A549 treated with CpdA at 1 μM for 4 hours (cell line): ENCODE measurements at places on chromosomes 6 and 20. TPM values are rescaled to one million over a fixed set of nuclear protein-coding genes. Genes with fewer than 3 reads are reported as not detected.

Gene ELOVL2
- 6.6 to 7.5 TPM (median 6.9 TPM) in 5 replicates for total RNA-seq

Gene POPDC3
- total RNA-seq, result 27.3 to 30.5 TPM (median 30.1 TPM) in 5 replicates

Gene OTOR
- not detected in 5 replicates for total RNA-seq

Gene LPIN3
- 8.7 to 13.0 TPM (median 10.4 TPM) in 5 replicates for total RNA-seq

Gene TNF
- 0.06 to 0.13 TPM (median 0.07 TPM) in 3 of 5 replicates, not detected in the others for total RNA-seq

Gene NRN1
- total RNA-seq, result 0.49 to 0.79 TPM (median 0.71 TPM) in 5 replicates

Gene PPP1R14C
- total RNA-seq, result 0.67 to 0.83 TPM (median 0.79 TPM) in 5 replicates

Gene BNIP5
- total RNA-seq, result not detected in 5 replicates

Gene ASIP
- not detected in 5 replicates for total RNA-seq

Gene PI16
- total RNA-seq, result not detected in 5 replicates

Gene SPATA25
- 0.34 to 0.87 TPM (median 0.70 TPM) in 5 replicates for total RNA-seq

Gene KIF25
- total RNA-seq, result 0.07 to 0.15 TPM in 2 of 5 replicates, not detected in the others

Gene BACH2
- 0.26 to 0.58 TPM (median 0.38 TPM) in 5 replicates for total RNA-seq

Gene CLVS2
- total RNA-seq, result 0.02 to 0.14 TPM (median 0.07 TPM) in 5 replicates

Gene COL9A1
- total RNA-seq, result 0.07 to 0.09 TPM in 2 of 5 replicates, not detected in the others

Gene RCAN2
- not detected in 5 replicates for total RNA-seq

Gene RBPJL
- total RNA-seq, result not detected in 5 replicates

Gene DDX43
- total RNA-seq, result not detected in 5 replicates

Gene ITPA
- 122 to 136 TPM (median 128 TPM) in 5 replicates for total RNA-seq

Gene CRISP2
- total RNA-seq, result not detected in 5 replicates

Gene KIAA0408
- 6.0 to 7.4 TPM (median 6.1 TPM) in 5 replicates for total RNA-seq

Gene BHLHE23
- total RNA-seq, result not detected in 5 replicates

Gene KCNK5
- total RNA-seq, result 0.99 to 1.4 TPM (median 1.2 TPM) in 5 replicates
